ENCODE measurements at places on chromosomes 5 and 9.
A peak's percentile ranks its signal among the peaks of the same experiment; 100 is the strongest.

- DNase-seq = peak; percentile 73
Measured at GRCh38 chr9:98805506-98806272, 1.8 kb upstream of the GALNT12 start.

DNA sequence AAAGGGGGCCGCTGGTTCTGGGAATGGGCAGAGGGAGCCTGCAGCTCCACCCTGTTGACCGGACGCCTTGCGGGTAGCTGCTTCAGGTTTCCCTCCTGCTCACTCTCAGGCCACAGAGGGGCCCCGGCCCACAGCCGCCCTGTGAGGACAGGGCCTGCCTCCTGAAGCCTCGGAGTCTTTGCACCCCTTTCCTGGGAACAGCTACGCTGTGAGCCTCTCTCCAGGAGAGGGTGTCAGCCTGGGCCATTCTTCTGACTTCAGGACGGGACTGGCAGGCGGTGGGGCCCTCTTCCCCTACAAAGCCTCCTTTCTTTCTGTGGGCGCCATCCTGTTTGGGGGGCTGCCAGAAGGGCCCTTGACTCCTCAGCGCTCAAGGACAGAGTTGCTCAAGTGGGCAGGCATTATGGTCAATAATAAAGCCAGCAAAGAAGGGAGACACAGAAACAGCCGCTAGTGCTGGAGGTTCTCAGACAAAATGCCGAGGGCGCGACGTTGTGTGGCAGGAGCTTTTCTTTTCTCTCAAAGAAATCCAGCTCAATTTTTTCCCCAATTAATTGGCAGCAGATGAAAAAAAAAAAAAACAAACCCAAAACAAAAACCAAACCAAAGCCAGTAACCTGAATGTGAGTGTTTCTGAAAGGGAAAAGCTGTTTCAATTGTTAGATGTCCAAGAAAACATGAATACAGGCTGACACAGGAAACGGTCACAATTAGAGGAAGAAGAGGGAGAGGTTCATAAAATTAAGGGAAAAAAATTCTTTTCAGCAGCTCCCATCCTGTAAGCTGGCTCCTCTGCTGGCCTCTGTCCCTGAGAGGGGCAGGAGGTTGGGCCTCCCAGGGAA lies 12.8 kb upstream of the SLC25A51 start:
- DNase-seq = no peak

GRCh38 chr5:130243641-130244040 lies 339.4 kb downstream of the CHSY3 start:
- DNase-seq = no peak

DNA sequence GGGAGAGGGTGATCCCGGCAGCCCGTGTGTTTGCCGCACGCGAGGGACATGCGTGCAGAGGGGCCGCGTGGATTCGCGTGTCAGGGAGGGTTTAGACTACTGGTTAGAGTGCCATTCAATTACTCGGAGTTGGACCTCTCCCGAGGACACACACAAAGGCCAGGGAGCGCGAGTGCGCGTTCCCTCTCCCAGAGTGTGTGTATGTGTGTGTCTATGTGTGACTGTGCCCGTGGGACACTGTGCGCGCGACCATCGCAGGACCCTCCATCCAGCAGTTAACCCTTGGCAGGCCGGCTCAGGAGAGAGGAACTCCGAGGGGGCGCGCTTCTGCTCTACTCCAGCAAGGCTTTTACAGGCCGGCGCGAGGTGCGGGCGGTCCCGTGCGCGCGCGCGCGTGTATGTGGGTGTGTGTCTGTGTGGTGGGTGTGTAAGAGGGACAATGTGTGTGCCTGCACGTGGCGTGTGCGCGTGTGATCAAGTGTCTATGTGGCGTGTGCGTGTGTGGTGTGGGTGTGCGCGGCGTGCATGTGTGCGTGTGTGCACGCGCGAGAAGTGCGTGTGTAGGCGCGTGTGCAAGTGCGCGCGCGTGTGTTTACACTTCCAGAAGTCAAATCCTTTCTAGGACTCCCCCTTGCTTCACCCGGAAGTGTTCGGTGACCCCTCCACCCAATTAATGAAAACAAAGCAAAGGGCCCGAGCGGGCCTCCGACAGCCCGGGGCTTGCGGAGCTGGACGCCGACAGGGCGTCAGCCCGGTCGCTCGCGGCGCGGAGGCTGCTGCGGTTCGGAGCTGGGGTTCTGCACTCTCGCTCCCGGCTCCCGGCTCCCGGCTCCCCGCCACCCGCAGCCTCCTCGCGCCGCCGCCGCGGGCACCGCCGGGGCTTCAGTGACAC lies 75.3 kb upstream of the TBCA start:
- peak; percentile 3 for DNase-seq

- no peak for DNase-seq
Measured at GRCh38 chr5:159218595-159219023, 9.3 kb upstream of the RNF145 start.

GRCh38 chr5:151233616-151234085 lies 9.8 kb upstream of the CCDC69 start:
- no peak for DNase-seq

DNA sequence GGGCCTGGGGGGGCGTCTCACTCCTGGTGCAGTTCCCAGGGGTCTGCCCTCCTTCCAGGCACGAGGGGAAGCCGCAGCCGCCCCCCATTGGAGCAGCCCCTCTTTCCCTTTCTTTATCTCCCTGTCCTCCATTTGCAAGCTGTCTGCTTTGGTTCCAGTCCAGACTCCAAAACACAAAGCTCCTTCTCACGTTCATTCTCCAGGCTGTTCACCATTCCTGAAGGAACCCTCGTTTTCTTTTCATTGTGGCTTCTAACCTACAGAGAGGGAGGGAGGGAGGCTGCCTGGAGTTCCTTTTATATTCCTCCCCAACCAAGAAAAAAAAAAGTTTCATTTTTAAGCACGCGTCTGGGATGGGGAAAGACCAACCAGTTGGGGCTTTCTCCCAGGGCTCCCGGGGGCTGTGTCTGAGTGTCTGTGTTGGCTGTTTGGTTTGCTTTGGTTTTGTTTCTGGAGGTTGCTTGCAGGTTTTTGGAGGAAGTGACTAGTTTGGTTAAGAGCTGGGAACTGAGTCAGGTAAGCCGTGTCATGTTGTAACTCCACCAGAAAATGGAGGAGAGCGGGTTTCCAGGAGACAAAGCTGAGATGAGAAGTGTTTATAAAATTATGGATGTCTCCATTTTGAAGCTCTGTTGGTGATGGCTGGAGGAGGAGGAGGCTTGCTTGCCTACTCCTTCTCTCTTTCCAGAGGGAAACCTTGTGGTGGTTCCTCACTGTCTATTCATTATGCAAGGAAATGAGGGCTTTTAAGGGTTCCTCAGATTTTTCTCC lies 1.6 kb downstream of the ZNF462 start:
- DNase-seq = peak; percentile 46

- DNase-seq = no peak
Measured at GRCh38 chr9:5910413-5911057, 19.8 kb downstream of the MLANA start.

DNA sequence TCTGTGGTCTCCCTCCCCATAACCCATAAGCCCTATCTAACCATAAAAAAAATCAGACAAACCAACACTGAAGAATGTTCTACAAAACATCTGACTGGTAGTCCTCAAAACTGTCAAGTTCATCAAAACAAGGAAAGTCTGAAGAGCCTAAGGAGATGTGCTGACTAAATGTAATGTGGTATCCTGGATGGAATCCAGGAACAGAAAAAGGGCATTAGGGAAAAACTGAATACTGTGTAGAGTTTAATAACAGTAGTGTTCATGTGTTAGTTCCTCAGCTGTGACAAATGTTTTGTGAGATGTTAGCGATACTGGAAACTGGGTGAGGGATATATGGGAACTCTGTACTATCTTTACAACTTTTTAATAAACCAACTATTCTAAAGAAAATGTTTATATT lies 75.7 kb upstream of the EQTN start:
- DNase-seq = no peak

DNA sequence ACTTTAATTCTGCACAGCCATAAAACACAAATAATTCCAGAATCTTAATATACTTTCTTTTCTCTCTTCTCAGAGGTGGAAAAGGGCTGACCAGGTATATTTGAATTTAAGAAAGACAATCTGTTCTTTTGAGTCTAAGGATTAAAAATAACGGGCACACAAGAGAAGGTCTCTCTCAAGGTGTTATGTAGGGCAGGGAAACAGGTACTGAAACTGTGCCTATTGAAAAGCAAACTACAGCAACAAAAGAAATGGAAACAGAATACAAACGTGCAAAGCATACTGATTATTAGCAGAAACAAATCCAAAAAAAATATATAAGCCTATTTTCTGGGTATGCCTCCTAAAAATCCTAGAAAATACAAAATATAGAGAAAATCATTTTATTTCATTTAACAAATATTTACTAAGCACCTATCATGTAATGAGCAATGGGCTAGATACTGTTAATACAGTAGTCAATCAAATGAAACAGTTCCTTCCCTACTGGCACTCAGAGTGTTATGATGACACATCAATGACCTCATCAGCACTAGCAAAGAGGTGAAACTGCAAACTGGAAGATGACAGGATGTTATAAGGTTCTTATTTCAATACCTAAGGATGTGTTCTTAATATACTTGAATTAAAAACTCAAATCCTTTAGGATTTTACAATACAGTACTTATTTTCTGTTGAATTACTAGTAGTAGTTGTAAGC lies 87.7 kb downstream of the AUH start:
- peak; percentile 59 for DNase-seq

DNA sequence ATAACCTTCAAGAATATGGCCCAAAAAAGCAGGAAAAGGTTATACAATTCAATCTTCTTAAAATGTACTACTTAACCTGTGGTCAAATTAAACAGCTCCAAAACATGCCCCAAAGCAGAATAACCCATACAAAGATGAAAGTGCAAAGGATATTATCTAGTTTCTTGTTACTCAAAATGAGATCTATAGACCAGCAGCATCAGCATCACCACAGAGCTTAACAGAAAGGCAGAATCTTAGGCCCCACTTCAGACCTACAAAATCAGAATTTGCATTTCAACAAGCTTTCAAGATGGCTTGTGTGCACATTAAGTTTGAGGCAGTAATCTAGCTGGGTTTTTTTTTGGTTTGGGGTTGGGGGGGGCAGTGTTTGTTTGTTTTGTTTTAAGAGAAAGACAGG lies 54.0 kb downstream of the SCAI start:
- DNase-seq = no peak

GRCh38 chr5:119031011-119031886 lies 39.6 kb upstream of the DMXL1 start:
- DNase-seq = no peak

- no peak for DNase-seq
Measured at GRCh38 chr9:5749306-5749705, 83.6 kb downstream of the ERMP1 start.

- no peak for DNase-seq
Measured at GRCh38 chr5:2253040-2253975, 370.6 kb upstream of the IRX4 start.

DNA sequence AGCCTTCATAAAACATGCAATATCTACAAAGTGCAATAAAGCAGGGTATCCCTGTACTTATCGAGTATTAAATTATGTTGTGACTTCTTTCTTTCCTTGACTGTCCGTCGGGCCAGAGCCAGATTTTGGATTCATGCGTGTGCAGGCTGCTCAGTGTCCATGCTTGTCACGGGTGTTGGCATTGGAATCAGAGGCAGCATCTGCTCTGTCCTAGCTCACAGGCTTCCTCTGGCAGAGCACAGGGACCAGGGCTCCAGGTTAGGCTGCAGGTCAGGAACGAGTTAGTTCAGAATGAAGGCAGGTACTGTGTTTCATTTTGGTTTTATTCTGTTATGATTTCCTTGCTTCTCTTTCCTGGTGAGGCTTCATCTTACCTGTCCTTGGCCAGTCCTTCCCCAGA lies 249.8 kb downstream of the AUH start:
- DNase-seq = no peak

DNA sequence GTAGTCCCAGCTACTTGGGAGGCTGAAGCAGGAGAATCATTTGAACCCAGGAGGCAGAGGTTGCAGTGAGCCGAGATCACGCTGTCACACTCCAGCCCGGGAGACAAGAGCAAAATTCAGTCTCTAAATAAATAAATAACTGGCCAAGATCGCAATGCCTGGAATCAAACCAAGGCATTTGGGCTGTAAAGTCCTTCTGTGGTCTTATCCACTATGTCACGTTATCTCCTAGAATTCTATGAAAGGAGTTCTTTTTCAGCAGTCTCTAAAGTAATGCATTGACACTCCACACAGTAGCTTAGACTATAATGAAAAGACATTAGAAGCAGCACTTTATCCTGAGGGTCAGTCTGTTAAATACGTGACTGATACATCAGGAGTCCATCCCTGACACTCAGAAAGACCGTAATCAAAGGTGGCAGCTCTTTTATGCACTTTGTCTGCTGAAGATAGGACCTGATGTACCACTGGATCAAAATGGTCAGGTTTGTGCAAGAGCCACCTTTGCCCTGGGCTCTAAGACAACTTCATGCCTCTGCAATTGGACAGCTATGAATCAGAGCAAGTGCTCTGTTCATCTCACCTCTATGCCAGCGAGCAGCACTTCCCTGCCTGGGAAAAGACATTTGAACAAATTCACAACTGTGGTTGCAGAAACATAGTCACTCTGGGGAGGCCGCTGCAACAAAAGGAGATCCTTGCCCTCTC lies 31.7 kb upstream of the GNA14 start:
- no peak for DNase-seq

DNA sequence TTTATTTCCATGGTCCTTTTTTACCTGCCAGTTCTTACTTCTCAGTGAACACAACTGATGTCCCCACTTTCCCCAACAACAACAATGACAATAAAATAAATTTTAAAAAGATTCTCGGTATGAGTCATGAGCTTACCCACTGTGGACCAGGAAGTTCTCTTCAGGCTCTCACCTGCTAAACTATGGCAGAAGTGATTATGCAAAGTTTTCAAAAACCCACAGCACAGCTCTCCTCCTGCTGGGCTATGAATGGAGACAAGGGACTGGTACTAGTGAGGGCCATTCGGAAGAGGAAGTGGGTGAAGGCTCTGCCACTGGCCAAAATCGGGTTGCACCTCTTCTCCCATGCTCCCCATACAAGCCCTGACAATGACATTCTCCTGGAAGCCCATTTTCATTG lies 429.4 kb downstream of the PIK3R1 start:
- no peak for DNase-seq

DNA sequence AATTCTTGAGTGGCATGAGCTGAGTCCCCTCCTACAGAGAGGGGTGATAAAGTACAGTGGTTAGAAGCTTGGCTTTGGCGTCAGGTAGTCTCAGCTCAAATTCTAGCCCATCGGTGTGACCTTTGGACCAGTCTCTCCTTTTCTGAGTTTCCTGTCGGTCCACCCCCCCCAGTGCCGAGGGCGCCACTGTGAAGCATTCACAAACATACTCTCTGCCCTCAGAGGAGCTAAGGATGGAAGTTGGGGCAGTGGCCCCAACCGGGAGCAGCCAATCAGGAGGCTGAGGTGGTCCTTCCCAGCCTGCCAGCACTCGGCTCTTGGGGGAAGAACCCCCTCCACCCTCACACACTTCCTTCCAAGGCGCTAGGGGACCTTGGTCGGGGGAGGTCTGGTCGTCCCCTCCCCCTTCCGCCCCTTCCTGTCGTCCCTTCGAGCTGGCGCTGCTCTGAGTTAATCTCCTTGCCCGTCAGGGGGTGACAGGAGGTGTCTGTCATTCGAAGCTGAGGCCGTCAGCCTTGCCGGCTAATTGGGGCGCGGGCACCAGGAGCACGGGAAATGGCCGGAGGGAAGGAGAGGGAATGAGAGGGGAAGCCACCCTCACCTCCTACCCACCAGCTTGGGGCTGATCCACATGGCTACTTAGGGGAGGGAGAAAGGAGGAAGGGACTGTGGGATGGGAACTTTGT lies 53.0 kb downstream of the CXXC5 start:
- no peak for DNase-seq

- DNase-seq = no peak
Measured at GRCh38 chr5:61915646-61916045, 390.4 kb upstream of the KIF2A start.
